ENCODE measurements at places on chromosomes 1 and 21.
A peak's percentile ranks its signal among the peaks of the same experiment; 100 is the strongest.

- DNase-seq: no peak
These were observed 279.8 kb downstream of the AMY1C start for GRCh38 chr1:104029456-104029970.

DNA sequence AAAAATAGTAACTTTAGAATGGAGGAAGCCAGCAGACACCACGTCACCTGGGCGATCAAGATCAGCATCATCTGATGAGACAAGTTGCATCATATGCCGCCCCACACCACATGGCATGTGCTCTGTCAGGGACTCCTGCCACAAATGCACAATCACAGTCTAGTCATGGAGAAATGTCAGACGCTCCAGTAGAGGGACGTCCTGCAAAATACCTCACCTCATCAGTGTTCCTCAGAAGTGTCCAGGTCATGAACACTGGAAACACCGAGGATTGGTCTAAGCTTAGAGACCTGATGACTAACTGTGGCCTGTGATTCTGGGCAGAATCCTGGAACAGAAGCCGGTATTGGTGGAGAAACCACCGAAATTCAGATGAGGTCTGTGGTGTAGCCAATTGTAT, 14.3 kb downstream of the ADARB1 start:
- no peak for DNase-seq

- DNase-seq: no peak
These were observed 120.3 kb upstream of the VAMP3 start for GRCh38 chr1:7650801-7651200.

DNA sequence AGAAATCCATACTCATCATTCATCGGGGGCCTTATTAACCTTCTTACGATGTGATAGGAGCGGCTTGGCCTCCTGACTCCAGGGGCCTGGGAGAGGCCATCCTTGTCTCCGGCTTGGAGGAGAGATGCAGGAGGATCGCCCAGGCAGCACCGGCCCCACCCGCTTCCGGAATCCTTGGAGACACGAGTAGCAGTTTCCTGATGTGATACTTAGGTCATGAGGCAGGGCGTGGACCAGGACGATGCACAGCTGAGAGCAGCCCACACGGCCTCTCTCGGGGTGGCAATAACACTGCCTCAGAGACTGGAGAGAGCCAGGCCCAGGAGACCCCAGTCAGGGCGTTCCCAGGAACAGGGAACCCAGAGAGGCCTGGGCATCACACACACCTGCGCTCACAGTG, 163.6 kb upstream of the ARHGEF16 start:
- no peak for DNase-seq

DNA sequence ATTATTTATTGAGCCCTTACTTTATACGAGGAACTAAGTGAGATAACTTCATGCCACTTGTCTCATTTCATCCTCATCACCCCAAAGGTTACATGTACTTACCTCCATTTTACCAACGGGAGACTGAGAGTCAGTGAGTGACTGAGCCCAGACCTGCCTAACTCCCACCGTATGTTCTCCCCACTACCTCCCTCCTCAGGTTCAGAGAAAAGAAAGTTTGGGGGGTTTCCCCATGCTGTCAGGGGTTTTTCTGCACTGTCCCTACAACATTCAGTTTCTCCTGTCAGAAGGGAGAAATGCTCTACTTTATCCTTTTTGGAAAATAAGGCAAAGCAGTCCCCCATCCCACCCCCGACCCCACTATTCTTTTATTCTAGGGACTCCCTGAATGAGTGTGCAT, 32.9 kb downstream of the FAM78B start:
- DNase-seq: no peak

- DNase-seq: peak; percentile 69
These were observed at the start of gene TNFAIP8L2 for GRCh38 chr1:151156515-151156819. TSS of gene TNFAIP8L2 (plus strand) at chr1:151156649. CDS start at chr1:151158698, 2,049 bp downstream.

DNA sequence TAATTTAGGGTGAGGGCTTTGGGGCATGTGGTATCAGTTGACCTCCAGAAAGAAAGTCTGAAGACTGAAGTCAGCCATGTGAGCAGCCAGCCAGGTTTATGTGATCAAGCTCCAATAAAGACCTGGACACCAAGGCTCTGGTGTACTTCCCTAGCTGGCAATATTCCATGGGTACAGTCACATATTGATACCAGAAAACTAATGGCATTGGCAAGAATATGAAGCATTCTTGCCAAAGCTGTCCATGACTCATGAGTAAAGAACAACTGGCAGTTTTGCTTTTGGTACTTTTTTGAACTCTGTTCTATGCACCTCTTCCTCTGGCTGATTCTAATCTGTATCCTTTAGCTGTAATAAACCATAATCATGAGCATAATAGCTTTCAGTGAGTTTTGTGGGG, 415.3 kb upstream of the CAMK1G start:
- no peak for DNase-seq

DNA sequence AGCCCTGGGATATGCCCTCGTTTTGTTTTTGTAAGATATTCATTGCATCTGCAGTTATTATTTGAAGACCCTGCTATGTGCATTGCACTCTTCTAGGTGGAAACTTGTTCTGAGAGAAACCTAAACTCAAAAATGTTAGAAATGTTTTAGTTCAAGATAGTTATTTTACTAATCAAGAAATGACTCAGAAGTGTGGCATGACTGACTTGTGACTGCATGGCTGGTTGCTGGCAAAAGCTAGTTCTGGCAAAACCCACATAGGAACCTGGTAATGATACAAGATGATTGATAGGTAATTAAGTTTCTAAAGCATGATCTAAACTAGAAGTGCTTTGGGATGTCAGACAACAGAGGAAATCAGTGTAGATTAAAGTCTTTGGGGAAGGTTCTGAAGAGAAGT, 33.8 kb upstream of the NFASC start:
- DNase-seq: no peak

DNA sequence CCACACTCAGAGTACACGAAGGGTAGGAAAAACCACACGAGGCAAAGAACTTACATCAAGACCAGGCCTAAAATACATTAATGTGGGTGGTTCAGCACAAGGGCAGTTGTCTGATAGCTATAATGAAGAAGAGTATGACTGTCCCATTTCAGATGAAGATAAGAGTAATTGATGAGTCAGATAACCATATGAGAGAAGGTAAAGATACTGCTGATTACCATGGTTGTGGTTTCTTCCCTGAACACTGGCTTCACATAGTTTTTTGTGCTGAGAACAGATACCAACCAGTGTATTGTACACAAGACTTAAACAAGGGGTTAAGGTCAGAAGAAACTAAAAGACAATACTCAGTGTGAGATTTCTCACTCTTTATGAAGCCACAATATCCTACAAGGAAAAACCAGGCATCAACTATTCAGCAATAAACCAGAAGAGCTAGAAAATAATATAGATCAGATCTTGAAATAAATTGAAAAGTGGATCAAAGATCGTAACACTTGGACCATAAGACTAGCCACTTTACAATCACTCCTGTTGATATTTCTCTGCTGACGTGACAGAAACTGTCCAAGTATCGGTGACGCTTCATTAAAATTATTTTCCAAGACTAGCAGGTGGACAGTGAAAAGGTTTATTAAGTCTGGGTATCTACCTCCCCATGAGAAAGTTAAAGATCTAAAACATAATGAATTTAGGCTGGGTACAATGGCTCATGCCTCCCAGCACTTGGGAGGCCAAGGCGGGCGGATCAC, 28.6 kb downstream of the PUM1 start:
- DNase-seq: no peak

- DNase-seq: no peak
These were observed 16.2 kb downstream of the AZIN2 start for GRCh38 chr1:33097137-33097611.

DNA sequence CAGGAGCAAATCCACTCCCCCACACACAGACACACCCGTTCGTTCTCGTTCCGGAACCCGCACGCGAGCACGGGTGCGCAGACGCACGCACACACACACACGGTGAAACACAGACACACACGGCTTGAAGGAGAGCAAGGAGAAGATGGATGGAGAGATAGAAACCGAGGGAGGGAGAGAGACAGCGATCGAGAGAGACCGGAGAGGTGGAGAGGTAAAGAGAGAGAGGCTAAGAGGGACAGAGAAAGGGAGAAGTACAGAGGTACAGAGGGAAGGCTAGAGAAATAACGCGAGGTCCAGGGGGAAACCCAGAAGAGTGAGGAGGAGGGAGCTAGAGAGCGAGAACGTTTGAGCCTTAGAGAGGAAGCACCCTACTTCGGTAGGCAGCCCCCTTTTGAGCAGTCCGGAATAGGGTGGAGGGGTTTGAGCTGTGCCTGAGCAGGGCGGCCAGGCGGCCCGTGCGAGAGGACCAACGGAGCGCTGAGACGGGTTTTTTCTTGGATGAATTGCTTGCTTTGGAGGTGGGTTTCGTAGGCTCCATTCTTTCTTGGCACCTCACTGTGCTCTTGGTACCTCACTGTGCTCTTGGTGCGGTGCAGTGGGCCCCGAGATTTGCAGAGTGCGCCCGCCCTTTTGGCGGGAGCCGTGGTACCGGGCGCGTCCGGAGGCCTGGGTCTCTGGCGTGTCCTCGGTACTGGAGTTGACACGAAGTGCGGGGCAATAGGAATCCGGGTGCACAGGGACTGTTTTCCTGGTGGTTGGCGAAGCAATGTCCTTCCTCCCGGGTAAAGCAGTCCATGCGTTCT, 88.4 kb upstream of the RHOU start:
- no peak for DNase-seq

DNA sequence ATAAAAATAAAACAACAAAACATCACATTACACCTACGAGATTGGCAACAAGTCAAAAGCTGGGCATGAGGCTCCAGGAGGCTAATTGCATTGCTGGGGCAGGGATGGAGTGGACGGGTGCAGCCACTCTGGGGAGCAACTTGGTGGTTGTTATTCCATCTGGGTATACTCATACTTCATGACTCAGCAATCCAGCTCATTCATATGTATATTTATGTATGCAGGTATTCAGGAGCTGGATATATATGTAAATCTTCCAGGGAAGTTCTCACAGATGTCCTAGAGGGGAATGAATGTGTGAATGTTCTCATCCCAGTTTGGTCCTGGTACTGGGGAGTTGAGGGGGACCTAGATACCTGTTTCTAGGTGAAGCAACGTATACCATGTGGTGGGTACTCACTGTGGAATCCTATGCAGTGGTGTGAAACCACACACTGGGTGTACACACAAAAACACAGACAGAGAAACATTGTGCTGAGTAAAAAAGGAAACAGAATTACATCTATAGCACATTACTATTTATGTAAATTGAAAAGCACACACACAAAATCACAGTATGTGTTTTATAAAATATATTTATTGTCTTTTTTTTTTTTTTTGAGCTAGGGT, 79.7 kb upstream of the RAB4A start:
- DNase-seq: no peak

- no peak for DNase-seq
These were observed 72.0 kb downstream of the SLC66A1 start for GRCh38 chr1:19384113-19384512.

GRCh38 chr1:151711951-151712350, 4.7 kb downstream of the CELF3 start:
- no peak for DNase-seq

Data from activated T-cell treated with anti-CD3 and anti-CD28 coated beads for 1 hour (primary cell).